ENCODE measurements at places on chromosomes 16 and 17. TPM values are rescaled to one million over a fixed set of nuclear protein-coding genes. Genes with fewer than 3 reads are reported as not detected.

DNA sequence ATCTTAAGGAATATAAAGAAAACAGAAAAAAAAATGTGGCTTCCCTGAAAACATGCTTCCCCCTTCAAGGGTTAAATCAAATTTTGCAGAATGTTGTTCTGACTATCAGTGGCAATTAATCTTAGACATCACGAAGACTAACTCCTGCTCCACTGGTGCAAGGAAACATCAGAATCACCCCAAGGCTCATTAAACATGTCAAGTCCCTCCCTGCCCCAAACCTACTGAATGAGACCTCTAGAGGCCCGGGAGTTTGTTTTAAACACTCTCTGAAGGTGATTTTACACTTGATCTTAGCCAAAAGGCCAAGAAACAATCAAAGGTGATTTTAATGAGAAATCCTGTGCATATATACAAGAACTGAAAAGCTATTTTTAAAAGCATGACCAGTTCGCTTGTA, 18.3 kb downstream of the PSME3IP1 start:
- DNase-seq: no peak

DNA sequence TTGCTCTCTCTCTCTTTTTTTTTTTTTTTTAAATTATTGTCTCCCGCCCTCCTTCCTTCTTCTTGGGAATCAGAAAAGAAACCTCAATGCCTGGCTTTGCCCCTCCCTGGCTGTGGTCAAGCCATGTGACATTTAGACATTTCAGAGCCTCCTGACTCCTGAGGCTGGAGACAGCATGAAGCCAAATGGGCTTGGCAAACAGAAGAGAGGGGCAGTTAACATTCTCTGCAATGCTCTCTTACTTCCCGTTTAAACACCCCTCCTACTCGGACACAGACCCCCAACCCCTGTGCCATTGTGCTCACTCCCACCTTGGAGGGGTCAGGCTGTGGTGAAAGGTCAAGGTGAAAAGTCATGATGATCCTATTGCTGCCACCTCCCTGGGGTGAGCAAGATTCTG, 14.7 kb upstream of the MEOX1 start:
- DNase-seq: no peak

GRCh38 chr17:73423159-73423715, 111.4 kb upstream of the CDC42EP4 start:
- DNase-seq: no peak

DNA sequence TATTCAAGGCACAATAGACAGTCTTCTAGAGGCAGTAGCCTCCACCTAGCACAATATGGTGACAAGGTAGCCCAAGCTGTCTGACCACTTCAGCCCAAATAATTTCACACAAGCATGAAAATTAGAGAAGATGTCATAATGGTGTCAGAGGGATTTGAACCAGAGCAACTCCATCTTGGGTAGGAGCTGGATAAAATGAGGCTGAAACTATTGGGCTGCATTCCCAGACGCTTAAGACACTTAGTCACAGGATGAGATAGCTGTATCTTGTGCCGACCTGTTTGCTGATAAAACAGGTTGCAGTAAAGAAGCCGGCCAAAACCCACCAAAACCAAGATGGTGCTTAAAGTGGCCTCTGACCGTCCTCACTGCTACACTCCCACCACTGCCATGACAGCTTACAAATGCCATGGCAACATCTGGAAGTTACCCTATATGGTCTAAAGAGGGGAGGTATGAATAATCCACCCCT, 192.6 kb downstream of the CPPED1 start:
- DNase-seq: no peak

DNA sequence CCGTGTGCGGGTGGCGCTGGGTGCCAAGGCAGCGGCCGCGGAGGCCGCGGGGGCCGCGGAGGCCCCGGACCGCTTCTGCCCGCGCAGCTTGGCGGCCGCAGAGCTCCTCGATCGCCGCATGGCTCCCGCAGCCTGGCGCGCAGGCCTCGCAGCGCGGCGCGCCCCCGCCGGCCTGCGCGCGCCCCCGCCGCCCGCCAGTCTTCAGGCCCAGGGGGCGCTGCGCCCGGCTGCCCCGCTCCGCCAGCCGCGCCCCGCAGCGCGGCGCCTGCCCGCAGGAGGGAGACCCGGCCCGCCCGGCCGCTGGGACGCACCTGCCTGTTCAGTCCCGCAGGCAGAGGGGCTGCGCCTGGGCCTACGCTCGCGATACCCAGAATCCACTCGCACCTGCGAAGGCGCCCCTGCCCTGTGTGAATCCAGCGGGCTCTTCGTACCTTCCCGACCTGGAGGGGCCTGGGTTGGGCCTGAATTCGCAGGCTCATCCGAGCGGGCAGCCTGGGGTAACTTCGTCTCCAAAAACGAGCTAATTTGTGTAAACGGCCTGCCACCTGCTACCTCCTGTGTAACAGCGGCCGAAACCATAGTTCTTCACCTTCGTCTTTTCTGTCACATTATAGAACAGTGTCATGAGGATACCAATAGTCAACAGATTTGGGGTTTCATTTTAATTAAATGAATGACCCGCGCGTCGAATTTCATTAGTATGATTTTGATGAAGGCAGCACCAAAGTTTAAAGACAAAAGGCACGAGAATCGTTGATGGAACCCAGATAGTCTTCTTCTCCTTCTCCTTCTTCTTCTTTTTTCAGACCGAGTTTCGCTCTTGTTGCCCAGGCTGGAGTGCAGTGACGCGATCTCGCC, at the start of gene CENPV:
TSS of gene CENPV (minus strand) at position 153 of the 858 bp plus-strand sequence. CDS start at position 120, 33 bp downstream.
- peak; percentile 67 for DNase-seq

DNA sequence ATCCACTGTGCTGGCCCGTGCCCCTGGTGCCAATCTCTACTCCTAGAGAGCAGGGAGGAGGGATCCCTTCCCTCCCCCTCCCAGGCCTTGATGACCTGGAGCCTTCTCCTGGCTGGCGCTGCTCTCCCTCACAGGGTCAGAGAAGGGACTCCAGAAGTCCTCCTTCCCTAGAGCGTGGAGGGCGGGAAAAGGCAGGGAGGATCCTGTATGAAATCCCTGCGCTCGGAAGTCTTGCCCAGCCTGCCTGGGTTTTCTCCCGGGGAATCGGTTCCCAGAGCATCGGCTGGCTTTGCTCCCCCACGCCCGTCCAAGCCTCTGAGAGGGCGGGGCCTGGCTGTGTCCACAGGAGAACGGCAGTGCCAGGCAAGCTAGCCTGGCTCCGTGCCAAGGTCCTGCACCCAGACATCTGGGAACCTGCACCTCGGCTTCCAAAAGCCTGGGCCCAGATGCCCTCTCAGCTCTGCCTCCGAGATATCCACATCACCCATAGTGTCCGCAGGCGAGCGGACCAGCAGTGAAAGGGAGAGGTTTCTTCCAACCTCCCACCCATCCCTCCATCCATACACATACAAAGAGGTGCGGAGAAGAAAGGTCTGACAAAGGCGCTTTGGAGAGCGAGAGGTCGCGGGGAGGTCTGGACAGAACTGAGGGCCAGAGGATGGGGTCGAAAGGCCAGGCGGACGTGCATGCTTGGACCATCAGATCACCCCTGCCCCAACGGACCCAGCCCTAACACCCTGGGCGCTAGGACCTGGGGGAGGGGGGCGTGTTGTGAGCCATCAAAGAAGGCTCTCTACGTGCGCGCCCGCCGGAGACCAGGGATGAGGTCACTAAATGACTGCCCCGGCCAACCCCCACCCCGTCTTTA, 1.1 kb downstream of the MPP2 start:
- peak; percentile 31 for DNase-seq

DNA sequence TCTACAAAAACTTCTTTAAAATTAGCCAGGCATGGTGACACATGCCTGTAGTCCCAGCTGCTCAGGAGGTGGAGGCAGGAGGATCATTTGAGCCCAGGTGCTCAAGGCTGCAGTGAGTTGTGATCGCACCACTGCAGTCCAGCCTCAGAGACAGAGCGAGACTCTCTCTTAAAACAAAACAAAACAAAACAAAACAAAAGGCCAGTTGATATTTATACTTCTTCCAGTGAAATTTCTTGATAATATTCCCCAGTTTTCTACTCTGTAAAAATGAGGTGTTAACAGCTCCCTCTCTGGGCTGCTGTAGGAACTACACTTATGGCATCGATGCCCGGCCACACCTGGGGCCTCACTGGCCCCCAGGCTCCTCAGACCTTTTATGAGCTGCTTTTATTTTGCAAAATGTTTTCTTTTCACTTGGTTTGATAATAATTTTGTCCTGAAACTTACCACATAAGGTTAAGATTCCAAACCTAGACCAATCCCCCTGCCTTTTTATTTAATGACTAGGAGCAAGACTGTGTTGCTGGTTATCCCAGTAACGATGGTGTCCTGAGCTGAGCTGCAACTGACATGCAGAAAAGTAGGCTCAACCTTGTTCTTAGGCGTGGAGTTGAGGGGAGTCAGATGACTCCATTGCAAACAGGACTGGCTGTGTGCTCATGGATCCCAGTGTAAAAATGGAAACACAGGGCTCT, 17.6 kb downstream of the MAPK8IP3 start:
- DNase-seq: peak; percentile 57

- DNase-seq: no peak
Observed at GRCh38 chr17:59423903-59424302, 92.4 kb downstream of the YPEL2 start.

DNA sequence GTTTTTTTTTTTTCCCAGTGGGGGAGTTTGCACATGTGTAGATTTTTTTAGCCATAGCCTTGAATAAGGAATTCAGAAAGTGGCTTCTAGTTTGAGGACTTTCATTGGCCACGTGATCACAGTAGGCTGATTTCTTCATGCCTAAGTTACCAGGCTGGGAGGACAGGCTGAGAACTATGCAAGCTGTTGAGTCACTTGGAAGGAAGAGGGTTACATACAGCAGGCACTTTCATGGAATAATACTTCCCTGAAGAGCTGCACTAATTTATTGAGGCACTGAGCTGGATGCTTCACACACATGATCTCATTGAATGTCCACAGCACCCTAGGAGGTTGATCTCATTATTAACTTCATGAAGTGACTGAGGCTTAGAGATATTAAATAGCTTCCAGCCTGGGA, 22.8 kb downstream of the PRKCB start:
- no peak for DNase-seq

DNA sequence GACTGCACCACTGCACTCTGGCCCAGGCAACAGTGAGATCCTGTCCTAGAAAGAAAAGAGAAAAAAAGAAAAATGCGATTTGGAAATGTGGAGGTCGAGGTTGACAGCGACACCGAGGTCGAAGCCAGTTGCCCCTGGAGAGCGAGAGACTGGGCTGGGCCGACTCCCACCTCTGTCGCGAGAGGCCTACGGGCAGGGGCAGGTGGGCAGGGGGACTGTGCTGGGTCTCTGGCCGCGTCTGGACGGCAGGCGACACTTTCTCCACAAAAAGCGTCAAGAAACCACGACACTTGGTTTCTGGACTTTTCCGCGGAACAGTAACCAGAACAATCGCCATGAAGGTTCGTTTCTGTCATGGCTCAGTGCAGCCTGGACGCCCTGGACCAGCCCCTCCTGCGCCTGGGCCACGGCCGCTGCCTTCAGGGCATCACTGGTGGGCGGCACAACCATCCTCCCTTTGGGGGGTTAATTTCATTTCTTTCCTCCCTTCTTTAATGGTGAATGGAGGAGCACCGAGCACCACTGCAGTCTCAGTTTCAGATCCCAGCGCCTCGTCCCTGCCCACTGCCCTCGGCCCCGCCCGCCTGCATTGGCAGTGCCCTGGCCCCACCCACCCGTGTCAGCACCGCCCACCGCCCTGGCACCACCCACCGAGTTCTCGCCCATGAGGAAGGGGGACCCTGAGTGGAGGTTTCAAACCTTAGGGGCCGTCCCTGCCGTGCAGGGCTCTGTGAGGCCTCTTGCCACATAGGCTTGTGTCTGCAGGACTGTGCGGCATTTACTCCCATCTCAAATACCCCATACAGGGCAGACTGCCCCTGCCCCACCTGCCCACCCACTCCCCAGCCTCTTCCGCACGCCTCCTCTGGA, 18.5 kb upstream of the CDH15 start:
- no peak for DNase-seq

GRCh38 chr17:48492401-48493298, 38.2 kb downstream of the HOXB1 start:
- peak; percentile 75 for DNase-seq

- DNase-seq: no peak
Observed at GRCh38 chr17:28940675-28941074, 10.6 kb downstream of the PHF12 start.

DNA sequence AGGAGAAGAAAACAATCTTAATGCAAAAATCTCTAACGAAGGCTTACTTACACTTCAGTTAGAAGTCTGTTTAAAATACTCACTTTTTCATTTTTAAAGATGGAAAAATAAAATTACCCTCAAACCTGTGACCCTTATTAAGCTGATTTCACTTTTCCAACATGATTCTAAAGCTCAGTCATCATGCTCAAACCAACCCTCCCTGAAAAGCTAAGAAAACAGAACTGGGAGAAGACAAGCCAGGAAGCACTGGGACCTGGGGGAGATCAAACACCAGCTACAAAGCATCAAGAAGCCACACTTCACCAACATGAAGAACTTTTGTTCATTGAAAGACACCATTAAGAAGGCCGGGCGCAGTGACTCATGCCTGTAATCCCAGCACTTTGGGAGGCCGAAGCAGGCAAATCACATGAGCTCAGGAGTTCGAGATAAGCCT, 88.8 kb downstream of the LITAF start:
- no peak for DNase-seq

DNA sequence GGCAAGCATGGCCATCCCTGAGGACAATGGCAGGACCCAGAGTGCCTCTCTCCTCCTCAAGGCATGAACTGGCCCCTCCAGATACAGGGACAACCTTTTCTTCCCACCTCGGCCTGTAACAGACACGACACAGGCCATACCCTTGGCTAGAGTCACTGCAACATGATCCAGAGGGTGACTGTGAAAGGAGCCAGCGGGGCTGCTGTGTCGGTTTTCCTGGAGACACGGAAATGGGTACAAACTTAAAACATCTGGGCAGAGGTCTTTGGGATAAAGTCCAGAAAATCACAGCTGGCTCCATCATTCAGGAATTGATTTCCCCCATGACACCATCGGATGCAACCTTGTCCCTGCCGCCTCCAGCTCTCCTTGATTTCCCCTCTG, 5.3 kb downstream of the CEP295NL start:
- no peak for DNase-seq

- DNase-seq: no peak
Observed at GRCh38 chr16:4800290-4801041, 2.0 kb downstream of the ROGDI start.

- no peak for DNase-seq
Observed at GRCh38 chr16:79379095-79379494, 221.4 kb downstream of the MAF start.

GP1BA gene
- not detected for total RNA-seq

SPECC1 gene
- 5.3 TPM for total RNA-seq

CPHXL2 gene
- total RNA-seq: not detected

MNT gene
- total RNA-seq: 24.2 TPM
